ENCODE measurements at places on chromosomes 13 and 19. TPM values are rescaled to one million over a fixed set of nuclear protein-coding genes. Genes with fewer than 3 reads are reported as not detected.

SPINT2 gene
- total RNA-seq, result 1.3 TPM

PRRG2 gene
- total RNA-seq, result 0.27 TPM

LIM2 gene
- not detected for total RNA-seq

TMED1 gene
- total RNA-seq, result 44.3 TPM
